Forelimb muscle (tissue), 1 donor: ENCODE measurements at places on chromosomes 12 and 14. TPM values are rescaled to one million over a fixed set of nuclear protein-coding genes. Genes with fewer than 3 reads are reported as not detected.

DNA sequence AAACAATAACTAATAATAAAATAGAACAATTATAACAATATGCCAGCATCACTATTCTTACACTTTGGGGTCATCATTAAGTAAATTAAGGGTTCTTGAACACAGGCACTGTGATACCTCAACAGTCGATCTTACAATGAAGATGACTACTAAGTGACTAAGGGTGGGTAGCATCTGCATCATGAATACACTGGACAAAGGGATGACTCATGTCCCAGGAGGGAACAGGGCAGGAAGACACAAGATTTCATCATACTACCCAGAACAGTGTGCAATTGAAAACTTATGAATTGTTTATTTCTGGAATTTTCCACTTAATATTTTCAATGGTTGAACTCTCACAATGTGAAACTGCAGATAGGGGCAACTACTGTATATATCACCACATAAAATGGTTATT lies 19.7 kb downstream of the TSPAN19 start:
- DNase-seq: no peak

DNA sequence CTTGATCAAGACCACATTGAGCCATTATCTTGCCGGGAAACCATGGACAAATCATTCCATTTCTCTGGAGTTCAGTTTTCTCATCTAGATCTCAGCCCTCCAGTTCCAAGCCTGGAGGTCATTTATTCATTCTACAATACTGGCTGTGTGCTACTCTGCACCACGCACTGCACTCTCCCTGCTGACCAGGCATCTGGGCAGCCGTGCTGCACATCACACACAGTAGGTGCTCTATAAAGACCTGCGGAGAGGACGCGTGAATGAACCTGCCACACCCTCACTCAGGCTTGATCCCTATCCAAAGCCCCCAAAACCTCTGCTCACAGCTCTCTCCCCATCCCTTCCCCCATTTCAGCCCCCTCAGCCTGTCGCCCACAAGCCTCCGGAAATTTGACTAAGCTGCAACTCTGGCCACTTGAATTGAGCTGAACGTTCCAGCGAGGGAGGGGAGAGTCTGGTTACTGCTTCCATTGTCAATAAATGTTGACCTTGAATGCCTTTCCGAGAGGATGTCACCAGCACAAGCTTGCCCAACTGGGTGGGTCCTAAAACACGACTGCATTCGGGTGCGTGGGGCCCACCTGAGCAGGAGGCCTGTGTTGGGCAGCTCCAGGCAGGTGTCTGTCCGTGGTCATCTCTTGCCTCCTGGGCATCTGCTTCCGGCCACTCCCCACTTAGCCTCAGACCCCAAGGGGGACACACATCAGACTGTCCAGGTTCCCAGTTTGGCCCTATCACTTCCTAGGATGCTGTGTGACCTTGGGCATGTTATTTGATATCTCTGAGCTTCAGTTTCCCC lies 17.8 kb downstream of the FAIM2 start:
- DNase-seq: no peak

The USP44 gene
- polyA plus RNA-seq: 1.00 TPM

DNA sequence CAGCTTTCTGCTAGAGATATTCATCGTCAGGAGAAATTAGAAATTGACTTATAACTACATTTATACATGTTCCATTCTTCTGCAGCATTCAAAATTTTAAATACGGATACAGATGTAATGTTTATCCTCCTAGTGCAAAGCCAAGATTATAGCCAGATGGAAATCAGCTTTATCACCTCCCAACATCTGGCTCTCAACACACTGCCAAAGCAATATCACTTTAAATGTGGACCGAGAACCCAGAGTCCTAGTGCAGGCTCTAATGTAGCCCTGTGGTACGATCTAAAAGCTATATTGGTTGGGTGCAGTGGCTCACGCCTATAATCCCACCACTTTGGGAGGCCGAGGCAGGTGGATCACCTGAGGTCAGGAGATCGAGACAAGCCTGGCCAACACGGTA lies 6.5 kb downstream of the MLH3 start:
- no peak for DNase-seq

GRCh38 chr12:28089338-28089737 lies 100.9 kb upstream of the CCDC91 start:
- DNase-seq: peak; percentile 24

DNA sequence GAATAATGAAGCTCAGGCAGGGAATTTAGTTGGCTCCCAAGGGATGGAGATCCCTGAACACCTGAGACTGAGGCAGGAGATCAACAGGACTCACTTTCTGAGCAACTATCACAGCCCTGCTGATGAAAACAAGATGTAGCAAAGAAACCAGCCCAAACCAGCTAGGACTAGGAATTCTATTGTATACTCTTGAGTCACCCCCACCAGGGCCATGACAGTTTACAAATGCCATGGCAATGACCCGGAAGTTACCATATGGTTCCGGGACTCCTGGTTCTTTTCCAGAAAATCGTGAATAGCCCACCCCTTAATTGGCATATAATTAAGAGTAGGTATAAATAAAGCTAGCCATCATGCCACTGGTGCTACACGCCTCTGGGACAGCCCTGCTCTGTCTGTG lies 46.0 kb upstream of the OASL start:
- DNase-seq: no peak

DNA sequence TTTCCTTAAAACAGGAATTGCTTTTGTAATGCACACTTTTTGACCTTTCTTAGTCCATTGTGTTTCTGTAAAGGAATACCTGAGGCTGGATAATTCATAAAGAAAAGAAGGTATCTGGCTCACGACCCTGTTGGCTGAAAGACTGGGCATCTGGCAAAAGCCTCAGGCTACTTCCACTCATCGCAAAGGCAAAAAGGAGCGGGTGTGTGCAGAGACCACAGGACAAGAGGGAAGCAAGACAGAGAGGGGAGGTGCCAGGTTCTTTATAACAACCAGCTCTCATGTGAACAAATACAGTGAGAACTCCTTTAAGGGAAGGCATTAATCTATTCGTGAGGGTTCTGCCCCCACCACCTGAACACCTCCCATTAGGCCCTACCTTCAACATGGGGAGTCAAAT lies 182.1 kb downstream of the C12orf50 start:
- DNase-seq: no peak

GRCh38 chr12:47843226-47843980 lies 23.7 kb upstream of the HDAC7 start:
- no peak for DNase-seq

- no peak for DNase-seq
Measured at GRCh38 chr14:35155962-35156361, 33.6 kb downstream of the PRORP start.

DNA sequence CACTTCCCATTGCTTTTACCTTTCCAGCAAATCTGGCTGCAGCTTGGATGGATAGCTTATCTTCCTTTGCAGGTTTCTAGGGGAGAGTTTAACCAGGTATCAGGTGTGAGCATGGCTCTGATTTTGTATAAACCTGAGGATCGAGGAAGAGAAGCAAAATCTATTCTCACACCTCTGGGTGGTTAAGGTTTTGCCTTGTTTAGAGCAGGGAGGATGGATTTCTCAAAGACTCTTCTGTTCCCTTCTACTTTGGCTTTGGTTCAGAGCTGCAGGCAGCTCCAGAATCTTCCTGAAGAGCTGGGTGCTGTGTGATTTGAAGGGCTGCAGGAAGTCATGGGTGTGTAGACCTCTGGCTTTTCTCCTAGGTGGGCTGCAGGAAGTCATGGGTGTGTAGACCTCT lies 1.7 kb downstream of the JDP2 start:
- no peak for DNase-seq

- DNase-seq: no peak
Measured at GRCh38 chr12:91370086-91370868, 187.7 kb upstream of the DCN start.

GRCh38 chr12:25695574-25695973 lies 142.5 kb upstream of the LMNTD1 start:
- DNase-seq: peak; percentile 75

DNA sequence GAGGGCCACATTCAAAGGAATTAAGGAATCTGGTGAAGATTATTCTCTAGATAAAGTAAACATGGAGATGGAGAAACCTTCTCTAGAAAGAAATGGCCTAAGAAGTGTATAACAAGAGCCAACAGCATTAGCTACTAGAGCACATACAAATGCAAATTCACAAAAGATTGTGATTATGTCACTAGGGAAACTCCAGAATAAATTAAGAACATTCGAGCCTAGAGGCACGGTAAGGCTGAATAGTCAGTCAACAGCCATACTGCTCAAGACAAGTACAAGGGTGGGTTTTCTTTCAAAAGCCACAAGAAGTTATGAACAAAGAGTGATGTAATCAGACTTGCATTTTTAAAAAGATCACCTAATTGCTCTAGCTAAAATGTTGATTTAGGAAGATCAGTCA lies 25.4 kb downstream of the PPP4R3A start:
- DNase-seq: no peak

- no peak for DNase-seq
Measured at GRCh38 chr14:59565087-59565486, 11.5 kb downstream of the CCDC175 start.

GRCh38 chr14:69129264-69129880 lies 23.5 kb downstream of the DCAF5 start:
- DNase-seq: peak; percentile 62

DNA sequence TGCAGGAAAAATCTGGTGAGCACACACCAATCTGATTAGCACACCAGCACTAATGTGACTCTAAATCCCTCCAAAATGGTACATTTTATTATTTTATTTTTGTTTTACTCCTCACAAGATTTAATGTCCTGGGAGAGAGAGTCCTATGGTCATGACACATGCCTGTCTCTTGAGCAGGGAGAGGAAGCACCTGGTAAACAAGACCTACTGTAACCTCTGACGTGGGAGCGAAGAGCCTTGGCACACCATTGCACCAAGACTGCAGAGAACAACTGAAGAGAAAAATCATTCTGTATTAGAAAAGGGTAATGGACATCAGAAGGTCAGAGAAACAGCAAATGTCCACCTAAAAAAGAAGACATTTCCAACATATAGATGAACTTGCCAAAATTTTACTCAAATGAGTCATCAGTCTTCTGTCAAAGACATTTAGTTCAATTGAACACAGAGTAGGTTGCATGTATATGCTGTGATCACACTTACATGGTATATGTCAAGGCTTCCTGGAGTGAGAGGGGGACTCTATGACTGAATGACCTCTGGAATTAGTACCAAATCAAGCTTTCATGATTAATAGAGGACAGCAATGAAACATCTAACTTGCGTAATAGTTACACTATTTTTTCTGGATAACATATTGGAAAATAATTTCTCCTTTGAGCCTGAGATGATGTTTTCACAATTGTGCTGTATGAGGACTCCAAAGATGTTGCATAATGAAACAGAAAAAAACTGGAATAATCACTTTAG lies 186.9 kb upstream of the FLRT2 start:
- peak; percentile 29 for DNase-seq

DNA sequence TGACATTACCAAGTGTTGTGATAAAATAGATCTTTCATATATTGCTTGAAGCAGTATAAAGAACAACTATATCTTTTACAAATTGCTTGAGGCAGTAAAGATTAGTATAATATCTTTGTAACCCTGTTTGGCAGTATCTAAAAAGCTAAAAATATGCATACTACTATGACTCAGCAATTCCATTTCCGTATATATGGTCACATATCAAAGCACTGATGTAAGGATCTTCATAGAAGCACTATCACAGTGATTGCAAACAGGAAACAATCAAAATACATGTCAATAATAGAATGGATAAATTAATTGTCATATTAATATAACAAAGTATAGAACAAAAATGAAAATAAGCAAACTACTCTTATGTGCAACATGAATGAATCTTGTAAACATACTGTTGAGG lies 158.4 kb upstream of the IGF1 start:
- DNase-seq: no peak

- no peak for DNase-seq
Measured at GRCh38 chr12:49369411-49370145, 2.3 kb downstream of the SPATS2 start.

The LALBA gene
- polyA plus RNA-seq: not detected

The RNU4-1 gene
- not detected for polyA plus RNA-seq

The OAS1 gene
- polyA plus RNA-seq: 1.8 TPM

DNA sequence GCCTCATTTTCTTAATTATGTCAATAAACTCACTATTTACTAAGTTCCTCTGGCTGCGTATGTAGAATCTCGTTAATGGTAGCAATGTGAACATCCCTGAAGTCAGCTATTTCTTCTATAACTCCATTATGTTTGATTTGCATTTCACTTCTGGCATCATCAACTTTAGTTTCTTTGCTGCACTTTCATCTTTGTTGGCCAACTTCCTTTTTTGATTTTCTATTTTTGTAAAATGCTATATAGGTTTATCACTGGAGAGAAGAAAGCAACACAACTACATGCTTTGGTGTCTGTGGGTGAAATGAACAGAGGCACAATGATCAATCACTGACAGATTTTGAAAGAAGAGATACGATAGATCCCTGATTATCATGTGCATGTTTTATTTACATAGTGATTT lies 58.5 kb upstream of the ATF7IP start:
- DNase-seq: no peak

DNA sequence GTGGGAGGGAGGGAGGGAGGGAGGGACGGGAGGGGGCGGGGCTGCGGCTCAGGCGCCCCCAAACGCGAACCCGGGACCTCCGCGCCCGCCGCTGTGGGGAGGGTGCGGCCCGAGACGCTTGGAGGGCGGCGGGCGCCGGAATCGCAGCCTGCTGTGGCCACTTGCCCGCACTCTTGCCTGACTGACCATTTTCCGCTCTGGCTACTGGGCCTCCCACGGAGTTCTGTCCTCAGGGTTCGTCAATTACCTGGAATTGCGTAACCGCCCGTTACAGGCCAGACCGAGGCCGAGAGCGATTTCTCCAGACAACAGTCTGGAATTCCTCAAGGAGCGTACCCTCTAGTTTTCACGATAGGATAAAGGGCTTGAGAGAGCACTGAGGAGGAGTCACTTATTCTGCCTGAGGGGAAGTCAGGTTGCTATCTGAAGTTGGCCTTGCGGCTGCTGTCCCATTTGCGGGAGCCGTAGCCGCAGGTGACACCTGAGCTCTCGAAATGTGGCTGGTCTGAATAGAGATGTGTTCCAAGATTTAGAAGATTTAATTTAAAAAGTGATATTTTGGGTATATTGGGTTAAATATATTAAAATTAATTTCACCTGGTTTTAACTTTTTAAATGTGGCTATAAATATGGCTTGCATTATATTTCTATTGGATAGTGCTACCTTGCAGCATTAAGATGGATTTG lies 446 bp upstream of the ZNF641 start:
- peak; percentile 31 for DNase-seq

The TMEM30B gene
- polyA plus RNA-seq: 1.2 TPM

- DNase-seq: no peak
Measured at GRCh38 chr12:82877963-82878362, 191.3 kb downstream of the TMTC2 start.

- no peak for DNase-seq
Measured at GRCh38 chr14:84456946-84457345, 1073.0 kb upstream of the FLRT2 start.

The CPNE6 gene
- polyA plus RNA-seq: not detected

- no peak for DNase-seq
Measured at GRCh38 chr12:112238441-112238840, 113.1 kb downstream of the TRAFD1 start.

The MRPL52 gene
- polyA plus RNA-seq: 73.7 TPM

DNA sequence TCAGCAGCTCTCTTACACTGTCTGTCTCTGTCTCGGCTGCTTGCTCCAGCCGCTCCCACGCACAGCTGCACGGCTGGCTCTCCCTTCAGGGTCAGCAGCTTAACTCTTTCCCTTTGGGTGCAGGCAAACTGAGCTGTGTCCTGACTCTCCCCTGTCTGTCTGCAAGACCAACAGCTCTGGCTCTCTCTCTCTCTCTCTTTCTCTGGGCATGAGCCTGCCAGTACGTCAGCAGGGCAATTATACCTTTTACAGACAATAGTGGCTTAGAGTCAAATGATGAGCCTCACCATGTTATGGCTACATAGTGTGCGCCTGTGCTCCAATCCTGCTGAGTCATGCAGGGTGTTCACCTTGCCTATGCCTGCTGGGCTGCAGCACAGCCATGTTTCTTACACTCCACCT lies 120.5 kb upstream of the DDHD1 start:
- DNase-seq: no peak
